ENCODE measurements at places on chromosomes 1 and 21. TPM values are rescaled to one million over a fixed set of nuclear protein-coding genes. Genes with fewer than 3 reads are reported as not detected.

The ZFP69 gene
- total RNA-seq, result 1.3 TPM

The KCNE1 gene
- 0.22 TPM for total RNA-seq

- no peak for DNase-seq
Observed at GRCh38 chr21:44259082-44259705, 2.5 kb downstream of the DNMT3L start.

DNA sequence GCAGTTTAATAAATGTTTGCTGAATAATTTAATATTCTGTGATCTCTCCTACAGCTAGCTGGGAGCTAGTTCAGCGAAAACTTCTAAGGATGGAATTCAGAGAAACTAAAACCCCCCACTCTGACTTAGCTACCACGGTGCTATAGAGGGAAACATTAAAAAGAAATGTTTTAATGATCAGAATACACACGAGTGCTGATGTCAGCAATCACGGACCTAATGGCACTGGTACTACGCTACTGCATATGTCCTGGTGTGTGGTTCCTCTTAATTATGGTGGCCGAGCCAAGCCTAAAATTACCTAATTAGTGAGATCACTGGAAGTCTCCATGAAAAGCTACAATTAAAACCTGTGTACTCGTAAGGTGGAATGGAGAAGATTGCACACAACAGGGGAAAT is 23.9 kb upstream of the LSM10 start:
- no peak for DNase-seq

DNA sequence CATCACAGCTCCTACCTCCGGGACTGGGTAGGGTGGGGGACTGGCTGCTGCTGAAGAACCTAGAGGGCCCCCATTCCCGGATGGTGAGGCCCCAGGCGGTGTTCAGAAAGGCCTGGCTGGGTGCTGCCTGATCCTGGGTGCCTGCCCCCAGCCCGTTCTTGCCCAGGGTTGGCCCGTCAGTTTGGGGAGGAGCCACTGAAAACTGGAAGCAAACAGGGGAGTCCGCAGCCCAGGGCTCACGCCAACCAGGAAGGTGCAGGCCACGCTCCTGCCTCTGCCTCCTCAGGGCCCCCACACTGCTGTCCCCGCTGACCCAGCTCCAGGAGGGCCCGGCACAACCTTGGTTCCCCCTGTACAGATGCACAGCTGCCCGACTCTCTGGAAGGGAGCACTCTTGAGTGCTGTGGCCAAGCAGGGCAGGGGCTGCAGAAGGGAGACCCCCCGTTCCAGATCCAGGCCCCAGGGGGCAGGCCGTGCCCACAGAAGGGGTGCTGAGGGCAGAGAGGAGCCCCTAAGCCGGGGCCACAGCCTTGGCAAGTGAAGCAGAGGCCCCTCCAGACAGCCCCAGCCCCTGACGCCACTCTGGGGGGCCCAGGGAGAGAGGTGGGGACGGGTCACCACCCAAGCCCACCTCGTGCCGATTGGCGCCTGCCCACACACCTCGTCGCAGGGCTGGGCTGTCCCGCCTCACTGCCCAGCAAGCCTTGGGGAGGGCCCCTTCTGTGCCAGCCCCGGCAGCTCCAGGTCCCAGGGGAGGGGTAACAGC is 5.5 kb downstream of the C1QTNF12 start:
- DNase-seq, result no peak

DNA sequence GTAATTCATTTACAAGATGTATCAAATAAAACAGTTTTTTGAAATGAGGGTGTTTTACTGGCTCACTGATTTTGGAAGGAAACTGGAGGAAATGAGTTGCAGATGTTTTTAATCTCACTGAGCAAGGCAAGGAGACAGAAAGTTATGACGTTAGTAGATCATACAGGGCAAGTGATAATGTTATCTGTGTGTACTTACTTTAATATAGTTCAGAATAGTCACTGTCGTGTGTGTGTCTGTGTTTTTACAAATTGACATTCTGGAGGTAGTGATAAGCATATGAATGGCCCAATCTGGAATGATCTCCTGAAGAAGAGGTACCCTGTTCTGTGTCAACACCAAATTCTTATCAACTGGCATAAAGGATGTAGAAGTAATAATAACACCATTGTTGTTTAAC is 1.9 kb upstream of the GBP4 start:
- no peak for DNase-seq
